ENCODE measurements at places on chromosomes 5 and 9. TPM values are rescaled to one million over a fixed set of nuclear protein-coding genes. Genes with fewer than 3 reads are reported as not detected.

GRCh38 chr5:113448252-113448651 lies 13.5 kb upstream of the TSSK1B start:
- no peak for DNase-seq

DNA sequence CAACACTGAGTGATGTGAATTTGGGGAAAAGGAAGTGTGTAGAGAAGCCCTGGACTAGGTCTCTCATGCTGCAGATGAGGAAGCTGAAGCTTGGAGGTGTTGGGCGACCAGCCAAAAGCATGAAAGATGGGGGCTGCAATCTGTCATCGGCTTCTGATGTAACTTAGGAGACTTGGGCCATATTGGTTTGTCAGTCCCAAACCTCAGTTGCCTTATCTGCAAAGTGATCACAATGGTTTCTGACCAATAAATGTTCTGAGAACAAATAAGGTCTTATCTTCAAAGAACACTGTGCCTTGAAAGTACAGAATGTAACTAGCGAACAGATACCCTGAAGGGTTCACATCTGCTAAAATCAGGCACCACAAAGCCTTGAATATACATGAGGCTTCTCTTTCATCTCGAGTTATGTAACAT lies 198.4 kb upstream of the NR3C1 start:
- DNase-seq: no peak

- no peak for DNase-seq
Observed at GRCh38 chr9:117091529-117091928, 323.3 kb downstream of the ASTN2 start.

DNA sequence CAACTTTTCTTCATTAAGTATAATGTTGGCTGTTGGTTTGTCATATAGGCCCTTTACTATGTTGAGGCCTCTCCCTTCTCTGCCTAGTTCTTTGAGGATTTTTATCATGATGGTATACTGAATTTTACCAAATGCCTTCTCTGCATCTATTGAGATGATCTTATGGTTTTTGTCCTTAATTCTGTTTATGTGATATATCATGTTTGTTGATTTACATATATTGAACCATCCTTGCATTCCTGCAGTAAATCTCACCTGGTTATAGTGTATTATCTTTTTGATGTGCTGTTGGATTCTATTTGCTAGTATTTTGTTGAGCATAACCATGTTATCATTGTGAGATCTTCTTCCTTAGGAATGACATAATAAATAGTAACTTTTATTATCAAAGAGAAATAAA lies 362.9 kb downstream of the CCDC171 start:
- no peak for DNase-seq

- DNase-seq: no peak
Observed at GRCh38 chr5:178349075-178349511, 116.5 kb upstream of the PHYKPL start.

DNA sequence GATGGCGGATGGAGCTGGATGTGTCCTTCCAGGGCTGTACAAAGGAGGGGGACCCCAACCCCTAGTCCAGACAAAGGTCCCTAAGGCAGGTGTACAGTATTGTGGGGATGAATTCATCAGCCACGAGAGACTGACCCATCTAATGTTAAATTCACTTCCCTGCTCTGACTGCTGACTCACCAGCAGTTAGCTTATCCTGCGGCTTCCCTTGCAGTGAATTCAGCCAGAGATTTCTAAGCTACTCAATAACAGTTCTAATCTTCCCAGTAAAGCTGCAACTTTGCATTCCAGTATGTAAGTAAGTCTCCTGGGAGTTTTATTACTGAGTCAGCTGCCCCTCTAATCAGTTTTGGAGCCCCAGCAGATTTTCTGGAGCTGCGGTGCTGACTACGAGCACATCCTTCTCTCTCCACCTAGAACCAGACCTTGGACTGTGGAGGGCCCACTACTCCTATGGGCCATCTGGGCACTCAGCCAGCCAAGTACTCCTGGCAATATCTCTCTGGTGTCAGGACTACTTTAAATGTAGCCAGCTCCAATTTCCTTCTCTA lies 16.1 kb downstream of the B4GALT1 start:
- DNase-seq: no peak

- DNase-seq: no peak
Observed at GRCh38 chr5:80409367-80409966, 1.6 kb downstream of the ZFYVE16 start.

GRCh38 chr5:25540628-25541027 lies 895.9 kb upstream of the CDH10 start:
- no peak for DNase-seq

GRCh38 chr9:133103987-133104505 lies 17.0 kb downstream of the RALGDS start:
- no peak for DNase-seq

DNA sequence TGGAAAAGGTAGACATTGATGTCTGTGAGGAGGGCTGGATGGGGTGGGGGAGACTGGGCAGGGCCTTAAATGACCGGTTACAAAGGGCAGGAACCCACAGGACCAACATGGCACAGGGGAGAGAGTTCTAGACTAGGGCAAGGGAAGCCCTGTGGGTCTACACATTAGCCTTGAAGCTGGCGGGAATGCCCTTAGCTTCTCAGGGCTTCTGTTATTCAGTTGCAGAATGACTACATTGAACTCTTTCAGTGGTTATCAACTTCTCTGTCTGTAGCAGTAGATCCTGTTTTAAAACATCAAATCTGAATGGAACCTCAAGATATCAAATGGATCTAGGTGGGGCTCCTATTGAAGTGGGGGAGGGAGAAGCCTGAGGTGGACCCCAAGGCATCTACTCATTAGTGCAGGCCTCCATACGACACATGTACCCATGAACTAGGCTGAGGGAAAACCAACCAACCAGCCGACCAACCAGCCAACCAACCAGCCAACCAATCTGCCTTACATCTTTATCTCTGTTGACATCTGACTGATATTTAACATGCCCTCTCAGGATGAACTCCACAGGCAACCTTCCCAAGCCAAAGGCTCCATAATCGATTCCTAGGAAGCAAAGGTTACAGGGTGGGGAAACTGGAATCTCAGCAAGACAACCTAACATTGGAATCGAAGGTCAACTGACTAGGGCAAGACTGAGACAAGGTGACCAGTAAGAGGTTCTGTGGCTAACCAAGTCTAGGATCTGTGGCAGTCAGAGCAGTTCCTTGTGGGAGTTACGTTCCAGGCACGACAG lies 48.3 kb downstream of the DAP start:
- DNase-seq: no peak

DNA sequence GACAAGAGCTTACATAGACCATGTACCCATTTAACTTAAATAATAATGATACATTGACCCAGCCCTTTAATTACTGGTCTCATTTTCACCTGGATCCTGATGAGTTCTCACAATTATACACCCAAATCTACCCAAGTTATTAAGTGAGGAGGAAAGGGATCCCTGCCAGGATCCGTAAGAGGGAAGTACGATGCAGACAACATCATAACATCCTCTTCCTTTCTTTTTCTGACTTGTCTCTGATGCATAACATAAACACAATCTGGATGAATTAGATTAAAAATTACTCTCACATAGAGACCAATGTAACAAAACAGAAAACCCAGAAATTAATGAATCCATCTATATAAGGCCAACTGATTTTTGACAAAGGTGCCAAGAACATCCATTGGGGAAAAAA lies 17.0 kb downstream of the MARCHF3 start:
- no peak for DNase-seq

- DNase-seq: no peak
Observed at GRCh38 chr5:113474100-113474728, 14.0 kb downstream of the MCC start.

DNA sequence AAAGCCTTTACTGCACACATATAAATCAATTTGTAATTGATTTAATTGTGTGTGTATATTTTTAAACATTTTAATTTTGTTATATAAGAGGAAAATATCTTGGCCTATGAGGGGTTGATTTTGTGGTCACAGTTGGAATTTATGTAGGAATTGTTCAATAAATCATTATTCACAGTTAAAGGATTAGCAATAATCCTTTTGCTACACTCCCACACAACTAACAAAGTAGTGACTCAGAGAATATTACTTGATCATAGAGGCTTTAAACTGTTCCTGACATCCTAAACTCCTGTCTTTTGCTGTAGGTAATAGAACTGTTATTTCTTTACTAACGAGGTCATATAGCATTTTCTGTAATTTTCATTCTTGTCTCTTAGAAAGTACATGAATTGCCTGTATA lies 95.5 kb downstream of the ZCCHC7 start:
- DNase-seq: no peak

- no peak for DNase-seq
Observed at GRCh38 chr9:25716220-25716872, 38.1 kb upstream of the TUSC1 start.

DNA sequence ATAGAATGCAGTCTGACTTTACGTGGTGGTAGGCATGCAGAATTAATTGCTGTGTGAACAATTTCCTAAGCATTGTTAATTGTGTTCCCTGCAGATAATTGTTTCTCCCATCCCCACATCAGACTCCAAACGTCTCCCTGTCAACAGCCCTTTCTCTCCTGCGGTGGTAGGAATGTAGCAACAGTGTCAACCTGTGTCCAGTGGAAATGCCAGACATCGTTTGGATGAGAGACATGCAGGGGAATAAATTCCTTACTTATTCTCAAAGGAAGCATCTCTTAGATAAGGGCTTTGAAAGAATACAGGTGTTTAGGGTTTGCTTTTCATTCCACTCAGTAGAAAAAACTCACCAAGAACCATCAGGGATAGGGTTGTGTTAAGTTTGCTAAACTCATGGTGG lies 245.3 kb upstream of the WWC1 start:
- no peak for DNase-seq

GRCh38 chr9:133813749-133814585 lies 75.8 kb upstream of the SARDH start:
- no peak for DNase-seq

GRCh38 chr5:68352166-68352565 lies 136.6 kb downstream of the PIK3R1 start:
- DNase-seq: no peak

GRCh38 chr5:18091142-18091541 lies 456.9 kb downstream of the TAF11L14 start:
- DNase-seq: no peak

DNA sequence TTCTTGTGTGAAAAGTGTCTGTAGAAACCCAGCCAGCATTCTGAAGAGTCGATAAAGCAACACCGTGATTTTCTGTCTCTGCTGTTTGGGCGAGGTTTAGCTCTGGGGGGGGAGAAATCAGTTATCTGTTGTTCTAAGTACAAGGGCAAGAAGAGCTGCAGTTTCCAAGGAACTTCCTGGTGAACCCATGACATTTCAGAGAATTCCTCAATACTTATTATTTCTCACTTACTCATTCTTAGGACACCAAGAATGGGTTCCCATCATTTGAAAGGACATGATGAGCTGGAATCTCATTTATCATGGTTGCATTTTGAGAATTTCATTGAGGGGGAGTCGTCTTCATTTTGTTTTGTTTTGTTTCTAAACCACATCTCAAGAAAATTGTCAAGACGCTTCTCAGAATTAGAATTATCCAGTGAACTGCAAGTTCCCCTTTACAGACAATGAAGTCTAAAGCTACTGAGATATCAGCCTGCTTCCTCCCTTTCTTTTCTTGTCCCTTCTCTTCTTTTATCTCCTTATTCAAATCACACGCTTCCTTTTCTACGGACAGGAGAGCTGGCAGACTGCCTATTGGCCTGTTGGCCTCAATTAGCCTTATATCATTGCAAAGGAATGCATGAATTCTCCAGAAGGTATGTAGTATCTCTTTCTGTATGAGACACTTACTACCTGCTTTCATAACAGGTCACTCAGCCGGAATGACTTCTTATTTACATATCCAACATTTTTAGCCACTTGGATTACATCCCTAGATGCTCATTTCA lies 53.7 kb downstream of the ZNF462 start:
- DNase-seq: no peak

GRCh38 chr9:131585375-131585774 lies 40.1 kb downstream of the PRRT1B start:
- peak; percentile 62 for DNase-seq

DNA sequence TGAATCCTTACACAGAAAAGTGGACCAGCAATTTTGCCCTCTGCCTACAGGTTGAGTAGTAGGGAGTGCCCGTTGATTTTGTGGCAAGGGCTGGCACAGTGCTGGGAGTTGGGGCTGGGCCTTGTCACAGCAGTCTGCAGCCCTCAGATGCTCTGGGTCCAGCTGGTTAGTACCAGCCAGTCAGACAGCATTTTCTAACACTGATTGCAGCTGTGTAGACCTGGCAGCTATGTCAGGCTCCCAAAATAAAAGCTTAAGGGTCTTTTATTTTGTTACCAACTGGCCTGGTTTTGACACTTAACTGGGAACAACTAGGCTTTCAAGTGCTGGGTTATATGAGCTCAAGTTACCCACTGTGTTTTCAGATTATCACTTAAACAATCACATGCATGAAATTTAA lies 57.7 kb downstream of the MAT2B start:
- DNase-seq: no peak

DNA sequence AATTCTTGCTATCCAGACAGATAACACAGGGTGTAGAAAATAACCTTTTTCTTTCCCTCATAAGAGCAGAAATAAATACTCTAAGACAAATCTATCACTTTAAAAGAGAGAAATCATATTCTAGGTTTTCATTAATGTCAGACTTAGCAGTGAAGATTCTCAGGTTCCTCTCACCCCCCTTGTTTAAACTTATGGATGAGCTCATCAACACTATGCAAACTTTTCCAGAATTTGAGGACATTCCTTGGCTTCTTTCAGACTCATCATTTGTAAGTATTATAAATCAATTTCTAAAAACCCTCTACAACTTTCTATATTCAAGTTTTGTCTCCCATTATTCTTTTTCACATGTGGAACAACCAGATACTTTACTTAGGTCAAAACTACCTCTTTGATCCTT lies 374.9 kb upstream of the TRPC7 start:
- no peak for DNase-seq

The C1QTNF2 gene
- total RNA-seq: not detected

The GABBR2 gene
- total RNA-seq: not detected

The OLFML2A gene
- not detected for total RNA-seq

The LRRC19 gene
- total RNA-seq: not detected

The FBXL7 gene
- total RNA-seq: not detected

The FOXD1 gene
- total RNA-seq: 0.13 TPM

The CDH18 gene
- not detected for total RNA-seq

The PCDHGB1 gene
- 0.32 TPM for total RNA-seq

The NUTM2G gene
- not detected for total RNA-seq

The FOXD4L3 gene
- total RNA-seq: not detected

The TXNDC8 gene
- not detected for total RNA-seq

The IL3 gene
- 94.6 TPM for total RNA-seq

The LCN6 gene
- total RNA-seq: not detected

The TSSK1B gene
- not detected for total RNA-seq

The SPATA31E1 gene
- total RNA-seq: not detected

The ADAMTS19 gene
- total RNA-seq: not detected

The PRELID2 gene
- total RNA-seq: 2.1 TPM

All from activated T-helper 1 cell treated with anti-CD3 and anti-CD28 coated beads, Interleukin-12 subunit alpha, Interleukin-12 subunit beta, Interleukin-2, Interleukin-4 antibody, amounts not matched to agents 30 ng/mL and 10 ng/mL and 1 ng/mL, durations not matched to agents 14 hours and 24 hours and 36 hours (primary cell).